ENCODE measurements at places on chromosomes 13 and 19.

- DNase-seq = no peak
Observed at GRCh38 chr19:3291644-3292043, 67.2 kb downstream of the CELF5 start.

- no peak for DNase-seq
Observed at GRCh38 chr13:34772881-34773280, 169.2 kb upstream of the NBEA start.

GRCh38 chr13:114164681-114165429 lies 14.2 kb upstream of the CFAP97D2 start:
- no peak for DNase-seq

DNA sequence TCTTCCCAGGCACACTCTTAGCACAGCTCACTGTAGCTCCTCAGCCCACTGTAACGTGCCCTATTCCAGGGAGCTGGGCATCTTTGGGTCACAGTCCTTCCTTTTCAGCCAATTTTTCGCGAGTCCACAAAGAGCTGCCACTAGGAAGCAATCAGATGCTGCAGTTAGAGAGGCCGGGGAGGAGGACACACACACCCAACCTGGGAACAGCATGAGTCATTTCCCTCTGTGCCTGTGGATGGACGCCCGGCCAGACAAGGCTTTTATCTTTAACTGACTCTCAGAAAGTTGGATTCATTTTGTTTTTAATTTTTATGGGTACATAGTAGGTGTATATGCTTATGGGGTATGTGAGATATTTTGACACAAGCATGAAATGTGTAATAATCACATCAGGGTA lies 918.6 kb downstream of the UQCRFS1 start:
- DNase-seq = no peak

- DNase-seq = peak; percentile 31
Observed at GRCh38 chr19:18815673-18816072, 16.1 kb upstream of the UPF1 start.

DNA sequence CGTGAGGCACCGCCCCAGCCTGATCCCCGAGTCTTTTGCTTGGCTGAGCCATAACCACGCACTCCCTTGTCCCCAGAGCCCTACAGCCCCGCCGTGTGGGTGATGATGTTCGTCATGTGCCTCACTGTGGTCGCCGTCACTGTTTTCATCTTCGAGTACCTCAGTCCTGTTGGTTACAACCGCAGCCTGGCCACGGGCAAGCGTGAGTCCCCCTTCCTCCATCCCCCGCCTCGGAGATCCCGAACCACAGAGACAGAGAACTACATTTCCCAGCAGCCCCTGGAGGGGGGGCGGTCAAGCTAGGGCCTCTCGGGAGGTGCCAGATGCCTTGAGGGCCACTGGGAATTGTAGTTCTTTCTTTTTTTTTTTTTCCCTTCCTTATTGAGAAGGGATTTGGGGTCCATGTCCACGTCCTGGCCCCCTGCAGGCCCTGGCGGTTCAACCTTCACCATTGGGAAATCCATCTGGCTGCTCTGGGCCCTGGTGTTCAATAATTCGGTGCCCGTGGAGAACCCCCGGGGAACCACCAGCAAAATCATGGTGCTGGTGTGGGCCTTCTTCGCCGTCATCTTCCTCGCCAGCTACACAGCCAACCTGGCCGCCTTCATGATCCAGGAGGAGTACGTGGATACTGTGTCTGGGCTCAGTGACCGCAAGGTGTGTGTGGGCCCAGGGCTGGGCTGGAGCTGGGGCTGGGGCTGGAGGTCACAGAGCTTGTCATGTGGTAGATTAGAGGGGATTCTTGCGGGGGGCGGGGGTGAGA lies 25.9 kb downstream of the GRIN2D start:
- peak; percentile 42 for DNase-seq

GRCh38 chr13:113754691-113755090 lies 4.3 kb upstream of the TMEM255B start:
- no peak for DNase-seq

GRCh38 chr19:14410091-14411051 lies 8.8 kb downstream of the DDX39A start:
- no peak for DNase-seq

GRCh38 chr13:73876323-73876722 lies 257.9 kb downstream of the KLF12 start:
- no peak for DNase-seq

DNA sequence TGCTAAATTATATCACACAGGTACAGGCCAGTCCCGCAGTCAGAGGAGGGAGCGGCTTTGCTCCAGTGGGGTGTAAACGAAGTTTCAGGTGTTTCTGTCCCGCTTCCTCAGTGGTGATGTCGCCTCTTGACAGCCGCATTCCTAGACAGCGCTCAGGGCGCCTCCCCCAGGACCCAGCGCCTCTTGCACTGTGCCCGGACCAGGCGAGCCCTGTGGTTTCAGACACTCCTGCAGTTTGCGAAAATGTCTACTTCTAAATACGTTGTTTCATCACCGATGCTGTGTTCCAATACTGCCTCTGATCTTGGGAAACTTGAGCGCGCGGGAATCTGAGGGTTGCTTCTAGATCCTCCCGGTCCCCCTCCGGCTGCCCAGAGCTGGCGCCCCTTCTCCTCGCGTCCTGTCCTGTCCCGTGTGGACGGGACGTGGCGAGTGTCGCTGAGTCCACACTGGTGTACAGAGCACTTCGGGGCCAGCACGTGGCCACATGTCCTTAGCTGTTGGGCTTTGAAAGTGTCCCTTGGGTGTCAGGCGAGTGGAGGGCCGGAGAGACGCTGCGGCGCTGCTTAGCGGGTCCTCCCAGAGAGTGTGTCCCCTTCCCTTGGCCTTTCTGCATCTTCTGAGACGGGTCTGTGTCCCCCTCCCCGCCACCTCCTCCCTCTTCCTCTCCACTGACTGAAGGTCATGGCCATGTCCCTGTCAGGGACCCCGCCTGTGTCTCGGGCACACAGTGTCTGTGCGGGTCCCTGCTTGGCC lies 14.6 kb upstream of the RPS15 start:
- no peak for DNase-seq

GRCh38 chr19:19160461-19161035 lies 9.5 kb downstream of the MEF2B start:
- no peak for DNase-seq

DNA sequence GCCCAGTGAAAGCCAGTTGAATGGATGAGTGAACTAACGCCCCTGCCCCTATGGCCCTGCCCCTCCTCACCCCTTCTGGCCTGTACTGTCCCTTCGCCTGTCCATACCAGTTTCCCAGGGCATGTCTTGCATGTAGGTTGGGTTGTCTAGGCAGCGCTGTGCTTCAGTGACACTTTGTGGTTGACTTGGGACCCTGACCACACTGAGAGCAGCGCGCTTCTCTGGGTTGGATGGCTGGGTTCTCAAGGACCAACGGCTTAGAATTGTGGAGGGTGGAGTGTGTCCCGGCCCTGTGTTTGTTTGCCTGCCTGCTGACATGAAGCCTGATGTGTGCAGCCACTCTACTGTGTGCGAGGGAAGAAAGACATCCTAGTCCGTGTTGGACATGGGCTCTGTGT lies 15.8 kb downstream of the GATAD2A start:
- no peak for DNase-seq

DNA sequence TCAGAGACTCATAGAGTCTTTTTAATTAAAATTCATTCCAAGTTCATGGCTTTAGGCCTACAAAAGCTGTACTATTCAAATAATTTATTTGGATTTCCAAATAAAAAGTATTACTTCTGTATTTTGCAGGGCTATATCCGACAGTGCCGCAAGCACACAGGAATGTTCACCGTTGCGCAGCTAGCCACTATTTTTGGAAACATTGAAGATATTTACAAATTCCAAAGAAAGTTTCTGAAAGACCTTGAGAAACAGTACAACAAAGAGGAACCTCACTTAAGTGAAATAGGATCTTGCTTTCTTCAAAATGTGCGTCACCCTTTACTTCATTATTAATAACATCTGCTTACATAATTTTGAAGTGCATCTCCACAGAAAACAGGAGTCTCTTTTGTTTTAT lies 20.5 kb upstream of the C1QTNF9 start:
- DNase-seq = peak; percentile 47

- no peak for DNase-seq
Observed at GRCh38 chr19:49643466-49643865, 1.5 kb downstream of the SCAF1 start.

- DNase-seq = no peak
Observed at GRCh38 chr13:22040810-22041364, 370.0 kb downstream of the FGF9 start.

DNA sequence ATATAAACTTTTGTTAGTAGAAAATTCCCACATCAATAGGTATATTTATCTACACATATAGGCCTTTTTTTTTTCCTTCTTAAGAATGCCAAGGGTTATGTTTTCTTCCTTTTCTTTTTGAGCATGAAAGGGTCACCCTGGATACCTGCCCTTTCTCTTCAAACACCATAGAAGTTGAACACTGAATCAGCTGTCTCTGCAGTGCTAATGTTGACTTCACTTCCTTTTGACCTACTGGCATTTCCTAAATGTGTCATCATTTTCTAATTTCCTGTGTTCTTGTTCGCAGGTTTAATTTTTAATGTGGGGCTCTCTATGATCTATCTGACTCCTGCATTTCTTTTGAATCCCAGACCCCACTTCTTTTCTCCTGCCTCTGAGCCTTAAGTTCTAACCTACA lies 532.0 kb downstream of the GPC6 start:
- peak; percentile 57 for DNase-seq

GRCh38 chr13:112078879-112079531 lies 12.1 kb downstream of the SOX1 start:
- no peak for DNase-seq

- DNase-seq = peak; percentile 87
Observed at GRCh38 chr19:11798391-11799330, at the start of gene ZNF491. Gene ZNF491 (plus strand): TSS chr19:11798523. CDS start chr19:11805954, 7,431 bp downstream.

GRCh38 chr19:10763828-10764339 lies 46.0 kb downstream of the DNM2 start:
- no peak for DNase-seq

- DNase-seq = no peak
Observed at GRCh38 chr13:66205807-66206206, 1024.3 kb downstream of the PCDH9 start.

DNA sequence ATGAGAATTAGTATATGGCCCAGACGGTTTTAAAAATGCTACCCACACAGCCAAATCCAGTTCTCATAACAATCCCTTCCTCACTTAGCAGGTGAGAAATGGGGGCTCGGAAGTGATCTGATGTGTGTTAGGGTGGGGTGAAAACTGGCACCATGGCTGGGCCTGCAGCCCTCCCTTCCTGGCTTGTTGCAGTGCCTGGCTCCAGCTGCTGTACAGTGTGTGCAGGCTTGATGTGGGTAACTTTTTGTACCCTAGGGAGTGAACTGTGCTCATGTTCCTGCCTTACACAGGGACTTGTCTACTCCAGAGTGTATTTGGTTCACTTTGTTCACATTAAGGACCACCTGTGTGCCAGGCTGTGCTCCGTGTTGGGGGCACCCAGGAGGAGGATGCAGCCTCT lies 177.2 kb downstream of the LMO7 start:
- no peak for DNase-seq

DNA sequence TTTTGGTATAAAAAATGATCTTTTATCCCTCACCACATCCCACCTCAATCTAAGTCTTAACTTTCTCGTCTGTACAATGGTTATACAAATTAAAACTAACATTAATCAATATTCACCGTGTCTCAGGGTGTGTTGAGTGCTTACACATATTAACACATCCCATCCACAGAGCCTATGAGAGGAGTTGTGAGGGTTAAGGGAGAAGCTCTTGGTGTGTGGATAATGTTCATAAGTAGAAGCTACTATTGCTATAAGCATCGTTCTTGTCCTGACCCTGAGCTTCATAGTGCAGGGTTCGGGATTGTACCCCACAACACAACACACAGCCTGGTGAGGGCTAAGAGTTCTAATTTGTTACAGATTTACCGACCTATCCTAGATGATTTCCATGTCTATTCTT lies 2.5 kb downstream of the FPR3 start:
- DNase-seq = no peak

DNA sequence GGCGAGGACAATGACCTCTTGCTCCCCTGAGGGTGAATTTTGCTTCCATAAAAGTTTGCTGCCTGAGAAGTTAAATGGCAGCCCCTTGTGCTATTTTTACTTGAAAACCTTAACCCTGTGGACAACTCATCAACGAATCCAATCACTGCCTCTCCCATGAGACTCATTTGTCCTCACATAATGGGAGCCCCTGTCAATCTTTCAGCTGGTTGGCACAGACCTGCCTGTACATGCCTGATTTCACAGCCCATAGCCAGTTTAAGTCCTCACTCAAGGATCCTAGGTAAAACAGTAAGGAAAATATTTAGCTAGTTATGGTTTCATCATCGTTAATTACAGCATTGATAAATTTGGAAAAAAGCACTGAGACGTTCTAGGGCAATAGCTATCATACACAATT lies 207.4 kb downstream of the NHLRC3 start:
- DNase-seq = no peak

- DNase-seq = no peak
Observed at GRCh38 chr19:29302002-29302928, 89.3 kb upstream of the UQCRFS1 start.

DNA sequence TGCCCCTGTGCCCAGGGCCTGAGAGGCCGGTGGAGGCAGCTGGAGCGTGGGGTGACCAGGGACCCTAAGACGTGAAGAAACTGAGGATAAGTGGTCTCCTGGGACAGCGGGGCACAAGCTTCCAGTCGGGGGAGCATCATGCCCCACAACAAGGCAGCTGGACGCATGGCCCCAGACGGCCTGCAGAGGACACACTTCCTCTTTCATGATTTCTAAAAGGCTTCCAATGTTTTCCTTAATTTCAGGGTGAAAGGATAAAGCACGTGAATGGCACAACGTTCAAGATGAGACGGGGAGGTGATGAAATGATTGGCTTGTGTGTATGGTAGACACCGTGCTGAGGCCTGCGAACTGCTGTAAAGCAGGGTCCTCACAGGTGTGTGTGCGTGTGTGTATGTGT lies 20.2 kb upstream of the MYDGF start:
- DNase-seq = no peak

- no peak for DNase-seq
Observed at GRCh38 chr13:44420376-44421220, 47.0 kb downstream of the SERP2 start.

- DNase-seq = no peak
Observed at GRCh38 chr13:80336776-80337287, 4.1 kb downstream of the SPRY2 start.

DNA sequence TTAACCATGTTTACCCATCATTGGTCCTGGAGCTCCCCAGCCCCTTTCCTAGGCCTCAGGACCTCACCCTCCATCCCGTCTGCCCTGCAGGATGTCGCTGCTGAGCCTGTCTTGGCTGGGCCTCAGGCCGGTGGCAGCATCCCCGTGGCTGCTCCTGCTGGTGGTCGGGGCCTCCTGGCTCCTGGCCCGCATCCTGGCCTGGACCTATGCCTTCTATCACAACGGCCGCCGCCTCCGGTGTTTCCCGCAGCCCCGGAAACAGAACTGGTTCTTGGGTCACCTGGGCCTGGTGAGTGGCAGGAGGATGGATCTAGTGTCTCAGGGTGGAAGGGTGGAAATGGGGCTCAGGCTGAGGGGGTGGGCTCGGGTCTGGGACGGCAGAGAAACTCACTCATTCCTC lies 508 bp downstream of the CYP4F8 start:
- no peak for DNase-seq

DNA sequence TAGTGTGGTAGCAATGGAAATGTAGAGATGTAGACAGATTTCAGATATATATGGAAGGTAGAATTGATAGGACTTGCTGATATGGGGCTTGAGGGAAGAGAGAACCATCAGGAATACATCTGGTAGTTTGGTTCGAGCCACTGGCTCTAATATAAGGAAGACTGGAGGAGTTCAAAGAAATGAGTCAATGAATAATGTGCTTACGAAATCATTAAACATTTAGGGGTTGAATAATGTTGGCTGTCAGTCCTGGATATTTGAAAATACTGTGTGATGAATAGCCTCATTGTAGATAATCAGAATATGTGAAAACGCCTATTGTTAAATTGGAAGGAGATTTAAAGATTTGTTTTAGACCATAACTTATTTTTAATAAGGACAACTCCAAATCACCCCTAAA lies 21.6 kb downstream of the SGCG start:
- DNase-seq = no peak

Data from IMR-90 (cell line).